ENCODE measurements at places on chromosomes 13 and 19.
A peak's percentile ranks its signal among the peaks of the same experiment; 100 is the strongest.

DNA sequence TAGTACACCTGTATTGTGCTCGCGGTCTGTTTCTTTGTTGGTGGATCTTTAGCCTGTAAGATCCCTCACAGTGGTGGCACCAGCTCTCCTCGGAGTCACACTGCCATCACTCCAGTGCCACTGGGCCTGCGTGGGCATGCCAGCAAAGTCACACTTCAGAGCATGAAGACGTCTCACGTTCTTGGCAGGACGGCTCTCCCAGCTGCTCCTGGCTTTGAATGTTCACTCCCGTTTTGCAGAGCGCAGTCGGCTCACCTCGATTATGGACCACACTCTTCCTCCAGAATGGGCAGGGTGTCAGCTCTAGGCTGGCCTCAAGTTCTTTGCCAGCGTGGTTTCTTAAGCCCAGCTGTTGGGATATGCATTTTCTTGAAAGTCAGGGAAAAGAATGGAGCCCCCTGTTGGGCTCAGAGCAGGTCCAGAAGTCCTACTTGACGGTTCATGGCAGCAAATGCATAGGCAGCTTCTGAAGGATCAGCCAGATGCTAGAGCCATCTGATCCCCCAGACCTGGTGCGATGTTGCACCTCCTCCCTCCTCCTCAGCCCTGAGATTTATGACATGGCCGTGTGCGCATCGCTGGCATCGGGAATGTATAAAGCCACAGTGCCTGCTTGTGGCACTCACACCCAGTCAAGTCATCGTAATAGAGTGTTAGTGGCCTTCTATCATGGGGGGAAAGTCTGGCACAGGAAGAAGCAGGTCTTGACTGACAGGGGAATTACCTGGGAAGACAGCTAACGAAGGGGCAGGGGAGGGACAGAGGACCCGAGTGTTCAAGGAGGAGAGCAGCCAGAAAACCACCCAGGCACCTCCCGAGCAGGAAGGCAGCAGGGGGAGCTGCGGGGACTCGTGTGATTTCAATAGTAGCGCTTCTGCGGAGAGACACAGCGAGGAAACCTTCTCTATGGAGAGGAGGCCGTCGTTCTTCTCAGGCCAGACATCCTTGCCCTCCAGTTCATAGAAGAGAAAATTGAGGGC lies 40.2 kb upstream of the NPAS1 start:
- DNase-seq = peak; percentile 53

- no peak for DNase-seq
Measured at GRCh38 chr13:98584668-98585397, 7.9 kb upstream of the STK24 start.

- DNase-seq = peak; percentile 51
Measured at GRCh38 chr19:55703790-55704215, 28.8 kb downstream of the EPN1 start.

DNA sequence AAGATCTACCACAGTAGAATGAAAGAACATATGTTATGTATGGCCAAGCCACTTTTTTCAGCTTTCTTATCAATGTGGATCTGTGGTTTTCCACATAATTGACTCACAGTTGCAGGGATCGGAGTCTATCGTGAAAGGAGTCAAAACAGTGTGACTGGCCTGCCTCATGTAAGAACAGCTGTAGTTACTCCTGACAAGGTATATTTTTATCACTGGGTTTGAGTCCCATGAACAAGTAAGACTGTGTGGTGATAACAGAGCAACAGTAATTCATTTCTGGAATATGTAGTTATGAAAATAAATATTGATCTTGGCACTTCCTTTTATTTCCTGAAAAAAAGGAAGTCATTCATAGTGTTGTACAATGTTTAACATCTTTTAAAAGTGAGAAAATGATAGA lies 416.6 kb downstream of the KLF12 start:
- no peak for DNase-seq

DNA sequence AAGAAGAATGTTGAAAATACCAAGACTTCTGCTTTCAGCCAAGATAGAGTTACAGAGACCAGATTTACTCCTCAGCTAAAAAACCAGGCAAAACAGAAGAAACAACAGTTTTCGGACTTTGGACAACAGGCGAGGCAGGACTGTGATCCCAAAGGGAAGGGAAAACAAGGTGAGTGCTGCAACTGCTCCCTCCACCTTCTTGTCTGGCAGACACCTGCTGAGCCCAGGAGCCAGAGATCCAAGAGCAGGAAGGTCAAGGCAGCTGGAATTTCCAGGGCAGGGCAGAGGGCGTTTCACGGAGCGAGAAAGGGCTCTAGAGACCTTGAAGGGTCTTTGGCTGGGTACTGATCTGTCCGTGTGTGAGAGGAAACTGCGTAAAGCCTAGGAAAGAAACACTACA lies 32.9 kb upstream of the SLC7A9 start:
- peak; percentile 22 for DNase-seq

GRCh38 chr13:30862707-30863106 lies 43.4 kb upstream of the MEDAG start:
- DNase-seq = peak; percentile 42

GRCh38 chr13:24005755-24006281 lies 108.5 kb upstream of the C1QTNF9B start:
- no peak for DNase-seq

DNA sequence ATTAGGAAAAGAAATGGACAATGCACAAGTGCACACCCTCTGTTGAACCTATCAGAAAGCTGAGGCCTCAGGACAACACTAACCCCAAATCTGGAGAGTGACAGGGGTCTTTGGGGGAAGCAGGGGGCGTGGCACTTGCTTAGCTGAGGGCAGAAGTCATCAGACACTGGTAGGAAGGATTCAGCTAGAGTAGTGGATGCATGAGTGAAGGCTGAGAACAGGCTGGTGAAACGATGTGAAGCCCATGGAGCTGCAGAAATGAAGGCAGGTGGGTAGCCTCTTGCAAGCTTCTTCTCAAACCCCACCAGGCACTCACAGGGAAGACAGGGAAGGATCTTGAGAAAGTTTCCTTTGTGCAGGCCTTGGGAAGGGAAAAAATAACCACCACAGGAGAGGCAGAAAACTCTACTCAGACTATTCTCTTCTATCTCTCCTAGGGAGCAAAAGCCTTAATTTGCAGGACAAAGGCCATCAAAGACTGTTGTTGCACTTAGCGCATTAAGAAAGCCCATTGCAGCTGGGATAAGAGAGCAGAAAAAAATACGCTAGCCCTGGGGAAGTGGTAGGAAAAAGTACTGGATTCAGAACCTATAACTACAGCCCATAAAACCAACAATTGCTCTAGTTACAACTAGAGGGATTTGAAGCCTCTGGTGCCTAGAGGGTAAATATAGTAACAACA lies 193.3 kb upstream of the ZNF536 start:
- DNase-seq = no peak

- no peak for DNase-seq
Measured at GRCh38 chr13:23463661-23464060, 30.2 kb upstream of the SACS start.

DNA sequence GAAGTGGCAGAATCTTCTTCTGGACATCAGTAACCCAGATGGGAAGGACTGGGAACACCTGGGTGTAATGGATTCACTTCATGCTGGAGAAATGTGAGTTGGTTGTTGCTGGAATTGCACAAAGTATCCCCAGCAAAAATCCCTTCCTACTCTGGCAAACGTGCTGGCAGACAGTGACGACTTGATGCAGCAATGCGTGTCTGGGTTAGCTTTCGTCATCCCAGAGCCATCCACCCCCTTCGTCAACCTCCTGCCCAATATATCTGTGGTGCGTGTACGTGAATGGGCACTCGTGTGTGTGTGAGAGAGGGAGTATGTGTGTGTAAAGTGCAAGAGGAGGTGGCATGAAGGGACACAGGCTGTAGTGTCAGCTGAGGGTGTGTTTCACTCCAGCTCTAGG lies 70.9 kb downstream of the TM9SF2 start:
- no peak for DNase-seq

DNA sequence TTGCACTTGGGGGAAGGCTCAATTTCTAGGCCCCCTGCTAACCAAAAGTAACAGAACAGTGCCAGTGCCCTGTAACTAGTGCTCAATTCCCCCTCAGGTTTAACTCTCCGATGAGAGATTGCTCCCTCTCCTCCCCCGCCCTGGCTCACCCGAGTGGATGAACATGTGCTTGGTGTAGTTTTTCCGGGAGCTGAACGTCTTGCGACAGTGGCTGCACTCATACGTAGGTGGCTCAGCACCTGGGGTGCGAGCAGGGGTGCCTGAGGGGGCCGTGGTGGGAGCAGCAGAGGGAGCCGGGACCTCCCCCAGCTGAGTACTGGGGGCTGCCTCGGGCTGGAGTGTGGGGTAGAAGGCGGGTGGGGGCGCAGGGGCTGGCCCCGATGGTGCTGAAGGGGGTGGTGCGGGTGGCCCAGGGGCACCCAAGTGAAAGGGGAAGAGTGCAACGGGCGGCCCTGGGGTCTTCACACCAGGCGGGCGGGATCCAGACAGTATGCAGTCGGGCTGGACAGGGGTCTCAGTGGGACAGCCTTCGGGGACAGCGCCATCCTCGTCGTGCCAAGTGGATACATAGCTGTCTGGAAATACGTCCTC lies 3.3 kb downstream of the ZBTB45 start:
- no peak for DNase-seq

GRCh38 chr13:30422054-30422839 lies at the start of gene UBE2L5:
Gene UBE2L5 (plus strand): TSS chr13:30422493. CDS start chr13:30427991, 5,498 bp downstream.
- peak; percentile 87 for DNase-seq

DNA sequence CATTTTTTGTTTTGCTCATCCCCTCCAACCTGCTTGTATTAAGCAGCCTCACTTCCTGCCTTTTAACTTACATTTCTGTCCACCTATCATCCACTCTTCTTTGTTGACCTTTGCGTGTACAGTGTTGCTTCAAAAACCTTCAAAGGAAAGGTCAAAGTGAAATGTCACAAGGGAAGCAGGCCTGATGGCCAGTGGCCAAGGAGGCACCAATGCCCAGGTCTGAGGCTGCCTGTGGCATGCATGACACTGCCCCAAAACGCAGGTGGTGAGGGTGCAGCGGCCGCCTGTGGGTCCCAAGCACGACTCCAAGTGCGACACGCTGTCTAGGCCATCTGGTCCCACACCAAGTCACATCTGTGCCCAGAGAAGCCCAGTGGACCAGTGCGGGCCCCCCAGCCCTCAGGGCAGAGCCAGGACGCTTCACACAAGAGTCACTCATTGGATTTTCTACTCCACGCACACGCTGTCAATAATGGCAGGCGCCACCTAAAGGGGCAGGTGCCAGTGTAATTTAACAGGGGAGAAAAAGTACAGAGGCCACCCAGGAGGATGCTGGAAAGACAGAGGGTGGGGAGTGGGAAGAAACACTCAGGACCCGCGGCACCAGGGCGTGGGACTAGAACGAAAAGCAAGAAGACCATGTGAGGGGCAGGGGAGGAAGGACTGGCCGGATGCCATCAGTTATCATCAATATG lies 23.5 kb downstream of the SLC7A1 start:
- no peak for DNase-seq

DNA sequence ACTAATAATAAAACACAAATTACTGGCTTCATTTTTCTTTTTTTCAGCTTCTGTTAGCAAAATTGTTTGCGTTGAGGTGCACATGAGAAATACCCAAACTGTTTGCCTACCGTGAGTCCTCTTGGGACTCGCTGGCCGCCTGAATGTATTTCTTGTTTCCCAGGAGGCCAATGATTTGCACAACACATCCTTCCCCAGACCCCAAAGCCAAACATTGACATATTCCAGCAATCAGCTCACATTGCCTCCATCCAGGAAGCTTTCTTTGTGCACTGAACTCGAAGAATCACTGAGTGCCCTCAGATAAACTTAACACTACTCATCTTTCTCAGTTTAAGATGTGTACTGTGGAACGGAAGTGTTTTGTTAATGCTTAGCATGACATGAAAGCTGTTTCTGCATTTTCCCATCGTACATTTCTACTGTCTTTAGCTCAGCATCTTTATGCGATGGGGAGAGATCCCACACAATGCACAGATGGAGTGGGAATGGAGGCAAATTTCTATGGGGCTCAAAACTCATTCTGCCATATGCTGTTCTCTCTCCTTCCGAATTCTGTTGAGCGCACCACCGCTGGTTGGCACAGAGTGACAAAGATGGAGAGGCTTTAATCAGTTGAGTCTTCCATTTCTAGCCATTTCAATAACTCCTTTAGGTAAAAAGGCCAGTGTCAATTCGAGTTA lies 399.5 kb downstream of the RFC3 start:
- no peak for DNase-seq

DNA sequence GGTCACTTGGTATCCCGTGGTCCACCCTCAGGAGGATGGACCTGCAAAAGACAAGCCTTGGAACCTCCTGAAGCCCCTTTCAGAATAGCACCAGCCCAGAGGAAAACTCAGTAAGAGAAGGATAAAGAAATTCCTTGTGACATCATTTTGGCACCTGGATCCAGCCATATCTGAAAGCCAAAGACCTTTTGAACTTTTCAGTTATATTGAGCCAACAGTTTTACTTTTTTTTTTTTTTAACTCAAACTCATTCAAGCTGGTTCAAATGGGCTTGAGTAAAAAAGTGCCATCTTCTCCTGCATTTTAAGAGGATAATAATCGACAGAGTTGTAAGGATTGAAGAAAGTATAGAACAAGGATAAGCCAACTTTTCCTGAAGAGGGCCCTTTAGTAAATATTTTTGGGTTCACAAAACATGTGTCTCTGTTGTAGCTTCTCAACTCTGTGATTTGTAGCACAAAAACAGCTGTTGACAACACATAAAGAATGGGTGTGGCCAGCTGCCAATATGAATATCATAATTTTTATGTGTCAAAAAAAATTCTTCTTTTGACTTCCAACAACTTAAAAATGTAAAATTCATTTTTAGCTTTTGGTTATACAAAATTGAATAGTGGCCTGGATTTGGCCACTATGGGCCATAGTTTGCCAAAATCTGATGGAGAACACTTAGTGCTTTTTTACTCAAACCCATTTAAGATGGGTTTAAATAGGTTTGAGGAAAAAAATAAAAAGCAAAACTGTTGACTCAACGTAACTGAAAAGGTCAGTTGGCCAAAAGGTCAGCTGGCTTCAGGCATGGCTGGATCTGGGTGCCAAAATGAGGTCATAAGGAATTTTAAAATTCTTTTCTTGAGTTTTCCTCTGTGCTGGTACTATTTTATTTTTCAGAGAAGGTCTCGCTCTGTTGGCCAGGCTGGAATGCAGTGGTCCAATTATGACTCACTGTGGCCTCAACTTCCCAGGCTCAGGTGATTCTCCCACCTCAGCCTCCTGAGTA lies 50.7 kb downstream of the ACSBG2 start:
- no peak for DNase-seq
